NCI-H2081 (cell line): ENCODE measurements at places on chromosomes 1 and 21.

DNA sequence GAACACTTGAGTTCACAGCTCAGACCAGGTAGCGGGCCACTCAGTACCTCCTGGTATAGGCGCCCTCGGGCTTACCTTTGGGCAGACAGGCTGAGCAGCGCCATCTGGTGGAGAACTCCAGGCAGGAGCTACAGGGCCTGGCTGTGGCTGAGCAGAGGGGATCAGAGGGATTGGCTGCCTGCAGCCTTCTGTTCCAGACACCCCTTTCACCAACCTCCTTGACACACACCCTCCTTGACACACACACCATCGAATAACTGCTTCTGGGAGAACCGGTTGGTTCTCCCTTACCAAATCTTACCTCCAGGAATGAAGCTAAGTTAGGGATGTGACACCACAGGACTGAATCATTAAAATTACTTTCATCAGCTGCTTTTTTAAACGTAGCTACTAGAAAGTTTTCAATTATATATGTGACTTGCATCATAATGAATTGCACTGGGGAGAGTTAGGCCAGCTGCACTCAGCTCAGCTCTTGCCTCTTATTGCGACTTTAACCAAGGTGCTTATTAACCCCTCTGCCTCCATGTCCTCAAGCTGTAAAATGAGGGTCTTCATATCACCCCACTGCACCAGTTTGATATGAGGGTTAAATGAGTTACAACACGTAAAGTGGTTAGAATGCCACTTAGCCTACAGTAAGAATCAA lies 6.6 kb downstream of the LIN28A start:
- DNase-seq: peak; percentile 43

DNA sequence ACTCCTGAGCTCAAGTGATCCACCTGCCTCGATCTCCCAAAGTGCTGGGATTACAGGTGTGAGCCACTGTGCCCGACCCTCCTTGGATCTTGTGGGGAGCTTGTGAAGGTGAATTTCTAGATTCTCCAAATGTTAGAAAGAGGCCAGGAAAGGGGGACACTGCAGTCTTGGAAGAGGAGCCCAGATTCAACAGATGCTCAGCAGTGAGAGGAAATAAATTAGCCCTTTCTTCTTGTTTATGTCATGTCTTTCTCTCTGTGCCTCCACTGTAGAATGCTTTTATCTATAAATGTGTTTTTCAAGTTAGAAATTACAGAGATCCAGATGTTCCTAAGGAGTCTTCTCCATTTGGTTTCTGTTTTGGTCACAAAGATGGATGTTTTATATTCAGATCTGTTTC lies 346.6 kb upstream of the KAZN start:
- no peak for DNase-seq

DNA sequence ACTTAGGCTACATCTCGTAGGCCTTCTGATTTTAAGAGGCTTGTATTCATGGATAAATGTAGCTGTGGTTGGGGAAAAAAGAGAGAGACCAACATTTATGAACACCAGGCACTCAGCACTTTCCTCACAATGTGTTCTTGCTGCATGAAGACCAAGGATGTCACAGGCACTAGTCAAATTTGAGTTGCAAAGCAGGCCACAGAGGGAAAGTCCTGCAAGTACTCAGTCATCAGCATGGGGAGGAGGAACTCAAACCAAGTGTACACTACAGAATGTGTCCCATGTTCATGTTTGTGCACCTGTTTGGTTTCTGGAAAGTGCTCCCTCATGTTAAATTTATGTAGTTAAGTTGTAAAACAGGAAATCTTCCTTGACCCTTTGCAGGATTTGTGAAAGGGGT lies 8.7 kb upstream of the MAP3K7CL start:
- DNase-seq: no peak

- peak; percentile 58 for DNase-seq
Observed at GRCh38 chr1:192809307-192810252, 741 bp downstream of the RGS2 start.

GRCh38 chr1:12552111-12552888 lies 65.7 kb downstream of the DHRS3 start:
- DNase-seq: no peak

DNA sequence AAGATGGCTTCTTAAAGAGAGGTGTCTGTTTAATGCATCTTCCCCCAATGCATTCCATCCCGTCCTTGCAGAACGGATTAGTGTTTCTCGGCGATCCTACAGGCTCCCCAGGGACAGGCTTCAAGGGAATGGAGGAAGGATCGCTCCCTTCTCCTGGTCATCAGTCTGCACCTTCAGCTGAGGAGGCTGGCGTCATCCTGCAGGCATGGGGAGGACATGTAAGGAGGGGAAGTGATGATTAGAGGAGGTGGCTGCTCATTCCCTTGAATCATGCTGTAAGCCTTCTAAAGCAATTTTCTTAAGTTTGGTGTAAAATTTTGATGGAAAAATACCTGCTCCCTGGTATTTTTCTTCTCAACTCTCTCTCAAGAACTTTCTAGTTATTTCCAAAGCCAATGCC lies 603.6 kb downstream of the NPHP4 start:
- DNase-seq: no peak

DNA sequence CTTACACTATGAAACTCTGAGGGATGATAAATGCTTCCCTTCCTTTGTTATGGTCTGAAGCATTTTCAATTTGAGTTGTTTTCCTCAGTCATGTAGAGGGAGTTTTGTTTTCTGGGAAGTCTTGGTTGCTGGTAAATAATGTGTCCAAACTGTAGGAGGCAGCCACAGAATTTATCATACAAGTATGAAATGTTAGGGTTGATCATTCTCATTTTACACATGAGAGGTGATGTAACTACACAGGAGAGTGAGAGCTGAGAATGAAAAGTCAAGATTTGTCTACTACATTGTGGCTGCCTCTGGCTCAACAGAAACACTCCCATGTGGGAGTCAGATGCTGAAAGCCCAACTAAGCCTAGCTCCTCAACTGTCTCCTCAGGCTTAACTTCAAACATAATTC lies 182.5 kb upstream of the SGIP1 start:
- no peak for DNase-seq

- DNase-seq: no peak
Observed at GRCh38 chr1:43377831-43378230, 10.0 kb upstream of the ELOVL1 start.

GRCh38 chr1:32782086-32782485 lies 35.1 kb downstream of the YARS1 start:
- no peak for DNase-seq

GRCh38 chr1:232184561-232185530 lies 445.1 kb downstream of the SIPA1L2 start:
- DNase-seq: no peak

- DNase-seq: no peak
Observed at GRCh38 chr21:31326522-31327242, 17.4 kb downstream of the TIAM1 start.

DNA sequence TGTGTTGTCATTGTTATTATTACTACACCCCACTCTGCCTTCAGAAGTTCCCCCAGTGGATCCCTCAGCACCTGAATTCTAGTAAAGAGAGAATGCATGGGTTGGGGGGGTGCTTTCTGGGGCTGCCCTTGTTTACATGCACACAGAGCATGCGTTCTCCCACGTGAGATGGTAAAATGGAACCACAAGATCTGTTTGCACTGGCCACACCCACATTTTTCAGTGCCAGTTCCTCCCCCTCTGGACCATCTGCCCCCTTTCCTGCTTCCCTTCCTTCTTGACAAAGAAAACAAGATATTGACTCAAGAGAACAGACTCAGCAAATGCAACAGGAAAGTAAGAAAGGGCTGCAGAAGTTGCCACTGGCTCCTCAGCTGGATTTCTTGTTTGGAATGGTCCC lies 8.9 kb downstream of the SLC6A17 start:
- DNase-seq: no peak

DNA sequence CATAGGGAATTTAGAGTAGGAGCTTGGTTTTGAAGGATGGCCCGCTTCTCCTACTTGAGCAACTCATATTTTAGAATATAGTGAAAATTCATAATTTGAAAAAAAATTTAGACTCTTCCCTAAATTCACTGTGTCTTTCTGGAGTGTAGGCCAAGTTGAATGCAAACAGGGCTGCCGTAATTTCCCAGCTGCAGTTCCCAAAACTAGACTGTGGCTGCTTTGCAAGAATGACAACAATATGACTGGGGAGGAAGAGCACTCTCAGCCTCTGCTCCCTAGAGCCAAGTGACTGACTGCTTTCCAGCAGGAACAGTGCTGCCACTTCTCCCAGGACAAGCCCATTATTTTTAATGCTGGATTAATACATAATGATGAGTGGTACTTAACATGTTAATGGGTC lies 209.0 kb downstream of the RHOU start:
- no peak for DNase-seq

- DNase-seq: no peak
Observed at GRCh38 chr1:230572121-230573105, 69.9 kb upstream of the COG2 start.

- no peak for DNase-seq
Observed at GRCh38 chr21:35044128-35044527, 5.0 kb downstream of the RUNX1 start.

DNA sequence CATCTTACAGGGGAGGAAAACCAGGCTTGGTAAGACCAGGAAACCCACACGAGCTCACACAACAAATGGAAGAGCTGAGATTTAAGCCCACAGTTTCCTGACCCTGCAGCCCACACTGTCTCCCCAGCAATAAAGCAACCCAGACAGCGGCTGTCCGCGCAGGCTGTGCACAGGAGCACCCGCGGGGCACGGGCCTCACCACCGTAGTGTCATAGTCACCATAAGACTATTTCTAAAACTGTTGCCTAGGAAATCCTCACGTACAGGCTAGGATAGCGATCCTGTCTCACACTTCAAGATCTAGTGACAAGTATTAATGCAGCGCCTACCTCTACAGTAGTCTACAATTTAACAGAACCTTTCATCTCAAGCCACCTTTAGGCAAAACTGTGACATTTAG lies 54.0 kb upstream of the SYT6 start:
- no peak for DNase-seq

DNA sequence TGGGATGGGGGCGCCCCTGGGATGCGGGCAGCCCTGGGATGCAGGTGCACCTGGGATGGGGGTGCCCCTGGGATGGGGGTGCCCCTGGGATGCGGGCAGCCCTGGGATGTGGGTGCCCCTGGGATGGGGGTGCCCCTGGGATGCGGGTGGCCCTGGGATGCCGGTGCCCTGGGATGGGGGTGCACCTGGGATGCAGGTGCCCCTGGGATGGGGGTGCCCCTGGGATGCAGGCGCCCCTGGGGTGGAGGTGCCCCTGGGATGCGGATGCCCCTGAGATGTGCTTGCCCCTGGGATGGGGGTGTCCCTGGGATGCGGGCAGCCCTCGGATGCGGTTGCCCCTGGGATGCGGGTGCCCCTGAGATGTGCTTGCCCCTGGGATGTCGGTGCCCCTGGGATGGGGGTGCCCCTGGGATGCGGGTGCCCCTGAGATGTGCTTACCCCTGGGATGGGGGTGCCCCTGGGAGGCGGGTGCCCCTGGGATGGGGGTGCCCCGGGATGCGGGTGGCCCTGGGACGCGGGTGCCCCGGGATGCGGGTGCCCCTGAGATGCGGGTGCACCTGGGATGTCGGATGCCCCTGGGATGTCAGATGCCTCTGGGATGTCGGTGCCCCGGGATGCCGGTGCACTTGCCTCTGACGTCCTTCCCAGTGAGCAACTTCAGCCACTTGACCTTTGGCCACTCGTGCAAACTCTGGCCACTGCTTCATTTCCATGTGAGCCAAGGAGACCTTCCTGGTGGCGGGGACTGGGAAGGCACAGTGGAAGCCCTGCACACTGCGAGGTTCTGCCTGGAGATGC lies 37.3 kb upstream of the SLC19A1 start:
- DNase-seq: no peak

DNA sequence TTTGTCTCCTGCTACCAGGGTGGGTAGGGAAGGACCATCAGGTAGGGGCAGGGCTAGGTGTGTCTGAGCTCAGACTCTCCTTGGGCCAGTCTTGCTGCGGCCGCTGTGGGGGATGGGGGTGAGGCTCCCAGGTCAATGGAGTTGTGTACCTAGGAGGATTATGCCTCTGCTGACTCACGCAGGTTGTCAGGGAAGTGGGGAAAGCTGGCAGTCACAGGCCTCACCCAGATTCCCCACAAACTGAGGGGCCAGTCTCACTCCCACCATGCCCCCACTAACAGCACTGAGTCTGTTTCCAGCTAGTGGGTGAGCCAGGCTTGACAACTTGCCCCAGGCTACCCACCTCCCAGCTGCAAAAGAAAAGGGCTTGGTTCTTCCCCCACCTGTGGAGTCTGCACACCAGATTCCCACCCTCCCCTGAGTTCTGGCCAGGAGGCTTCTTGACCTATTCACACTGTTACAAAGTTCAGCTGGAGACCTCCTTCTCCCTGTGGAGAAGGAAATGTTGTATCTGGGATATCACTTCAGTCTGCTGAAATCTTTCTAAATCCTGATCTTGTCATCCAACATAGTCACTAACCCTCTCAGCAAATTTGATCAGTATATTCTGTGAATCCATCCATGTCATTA lies 69.2 kb upstream of the GJA8 start:
- DNase-seq: no peak

- DNase-seq: no peak
Observed at GRCh38 chr1:14921057-14921456, 232.5 kb upstream of the TMEM51 start.

DNA sequence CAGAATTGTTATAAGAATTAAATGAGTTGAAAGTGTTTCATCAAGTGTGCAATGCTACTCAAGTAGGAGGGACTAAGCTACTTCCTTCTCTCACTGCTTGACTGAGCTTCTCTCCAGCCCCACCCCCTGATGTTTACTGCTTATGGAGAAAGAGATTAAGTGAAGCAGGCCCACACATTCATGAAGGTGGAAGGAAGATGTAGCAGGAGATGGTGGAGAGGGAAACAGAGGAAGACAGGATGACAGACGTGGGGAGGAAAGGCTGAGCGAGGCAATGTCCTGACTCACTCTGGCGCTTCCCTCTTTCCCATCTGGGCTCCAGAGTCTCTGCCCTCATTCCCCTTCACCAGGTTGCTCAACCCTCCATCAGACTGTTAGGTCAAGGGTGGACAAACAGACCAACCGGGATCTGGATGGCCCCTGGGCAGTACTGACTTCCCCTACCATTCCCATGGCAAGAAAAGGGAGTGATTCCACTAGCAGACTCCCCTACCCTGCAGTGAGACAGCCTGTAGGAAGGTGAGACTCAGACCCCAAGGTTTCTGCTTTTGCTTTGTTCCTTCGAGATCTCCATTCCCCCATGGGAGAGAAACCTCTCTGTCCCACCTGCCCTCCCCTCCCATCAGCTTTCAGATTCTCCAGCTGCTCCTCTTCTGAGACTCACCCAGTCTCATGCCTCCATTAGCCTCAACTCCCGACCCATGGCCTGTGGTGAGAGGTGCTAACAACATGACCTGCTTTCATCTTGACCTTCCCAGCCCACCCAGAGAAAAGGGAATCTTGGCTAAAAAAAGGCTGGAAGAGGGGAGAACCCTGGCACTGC lies 3.1 kb upstream of the ARHGEF2 start:
- no peak for DNase-seq

- no peak for DNase-seq
Observed at GRCh38 chr1:18111605-18112297, 4.2 kb downstream of the IGSF21 start.
